ENCODE measurements at places on chromosomes 5 and 9. TPM values are rescaled to one million over a fixed set of nuclear protein-coding genes. Genes with fewer than 3 reads are reported as not detected.

Gene TNFSF8
- total RNA-seq, result 0.46 TPM

Gene WDR38
- not detected for total RNA-seq

Gene IL4
- total RNA-seq, result not detected

GRCh38 chr9:17165764-17166163 is 30.9 kb downstream of the CNTLN start:
- DNase-seq, result no peak

Gene ENHO
- 0.48 TPM for total RNA-seq

DNA sequence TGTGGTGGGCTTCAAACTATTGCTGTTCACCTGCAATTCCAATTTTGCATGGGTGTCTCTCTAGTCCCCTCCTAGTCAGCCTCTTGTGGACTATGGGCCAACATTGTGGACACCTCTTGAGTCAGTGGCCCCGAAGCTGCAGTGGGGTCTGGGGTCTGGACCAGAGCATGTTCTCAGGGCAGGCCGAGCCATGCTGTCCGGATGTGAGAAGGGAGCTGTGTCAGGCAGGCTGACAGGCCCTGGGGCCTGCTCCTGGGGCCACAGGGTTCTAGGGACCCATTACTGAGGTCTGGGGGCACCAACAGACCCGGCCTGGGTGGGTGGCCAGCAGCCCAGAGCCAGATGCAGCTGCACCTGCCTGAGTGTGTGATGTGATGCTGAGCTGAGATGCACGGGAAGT is 16.5 kb upstream of the IRX4 start:
- DNase-seq, result peak; percentile 6

DNA sequence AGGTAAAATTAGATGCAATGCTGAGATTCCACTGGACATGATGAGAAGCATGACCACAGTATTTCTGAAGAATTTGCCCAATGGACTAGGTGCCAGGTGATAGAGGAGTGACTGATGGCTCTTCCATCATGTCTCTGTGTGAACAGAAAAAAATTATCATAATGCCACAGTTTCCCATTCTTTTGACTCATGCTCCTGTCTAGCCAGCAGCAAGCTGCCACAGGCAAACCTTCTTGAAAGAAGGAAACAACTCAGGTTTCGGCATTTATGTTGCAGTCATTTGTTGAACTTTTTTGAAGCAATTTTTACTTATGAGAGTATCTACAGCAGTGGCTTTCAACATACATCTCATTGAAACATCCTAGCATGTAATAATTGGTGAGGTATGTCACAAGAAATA is 284.8 kb upstream of the CD180 start:
- no peak for DNase-seq

Gene LMNB1
- 2.6 TPM for total RNA-seq

GRCh38 chr5:13478831-13479465 is 465.5 kb downstream of the DNAH5 start:
- DNase-seq, result no peak

GRCh38 chr5:97627272-97627671 is 444.2 kb upstream of the RIOK2 start:
- no peak for DNase-seq

Gene CCNJL
- 6.8 TPM for total RNA-seq

DNA sequence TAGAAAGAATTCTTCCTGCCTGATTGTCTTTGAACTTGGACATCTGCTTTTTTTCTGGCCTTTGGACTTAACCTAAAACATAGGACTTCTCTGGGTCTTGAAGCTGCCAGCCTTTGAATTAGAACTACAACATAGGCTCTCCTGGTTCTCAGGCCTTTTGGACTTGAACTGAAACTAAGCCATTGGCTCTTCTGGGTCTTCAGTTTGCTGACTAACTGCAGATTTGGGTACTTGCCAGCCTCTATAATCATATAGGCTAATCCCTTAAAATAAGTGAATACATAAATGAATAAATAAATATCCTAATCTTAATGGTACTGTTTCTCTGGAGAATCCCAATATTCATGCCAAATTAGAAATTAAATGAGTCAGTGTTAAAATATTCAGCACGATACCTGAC is 473.4 kb upstream of the PAPPA start:
- DNase-seq, result no peak

- DNase-seq, result no peak
These were observed 3.4 kb downstream of the LRRC14B start for GRCh38 chr5:194603-195209.

Gene CYLC2
- total RNA-seq, result not detected

GRCh38 chr5:108266242-108266641 is 115.7 kb downstream of the FBXL17 start:
- no peak for DNase-seq

GRCh38 chr5:55657443-55657842 is 54.7 kb downstream of the SLC38A9 start:
- DNase-seq, result no peak

GRCh38 chr5:132096904-132097303 is 23.3 kb downstream of the CSF2 start:
- DNase-seq, result no peak

DNA sequence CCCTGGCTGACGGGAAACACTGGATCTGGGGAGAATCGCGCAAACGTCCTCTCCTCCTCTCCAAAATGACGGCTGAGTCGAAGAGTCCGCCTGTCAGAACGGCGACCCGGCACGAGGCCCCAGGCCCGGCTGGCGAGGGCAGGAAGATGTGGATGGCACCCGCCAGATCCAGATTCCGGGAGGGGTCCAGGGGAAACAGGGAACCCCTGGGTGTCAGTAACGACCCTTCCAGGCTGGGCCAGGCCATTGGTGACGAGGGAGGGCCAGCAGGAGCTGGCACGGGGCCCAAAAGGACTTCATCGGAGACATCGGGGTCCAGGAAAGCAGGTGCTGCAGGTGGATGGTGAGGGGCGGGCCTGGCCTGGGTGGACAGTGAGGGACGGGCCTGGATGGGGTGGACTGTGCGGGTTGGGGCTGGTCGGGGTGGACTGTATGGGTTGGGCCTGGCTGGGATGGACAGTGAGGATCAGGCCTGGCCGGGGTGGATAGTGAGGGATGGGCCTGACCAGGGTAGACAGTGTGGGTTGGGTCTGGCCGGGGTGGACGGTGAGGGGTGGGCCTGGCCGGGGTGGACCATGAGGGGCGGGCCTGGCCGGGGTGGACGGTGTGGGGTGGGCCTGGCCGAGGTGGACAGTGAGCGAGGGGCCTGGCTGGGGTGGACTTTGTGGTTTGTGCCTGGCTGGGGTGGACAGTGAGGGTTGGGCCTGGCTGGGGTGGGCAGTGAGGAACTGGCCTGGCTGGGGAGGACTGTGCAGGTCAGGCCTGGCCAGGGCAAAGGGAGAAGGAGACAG is 14.0 kb downstream of the SLC6A3 start:
- DNase-seq, result peak; percentile 6

DNA sequence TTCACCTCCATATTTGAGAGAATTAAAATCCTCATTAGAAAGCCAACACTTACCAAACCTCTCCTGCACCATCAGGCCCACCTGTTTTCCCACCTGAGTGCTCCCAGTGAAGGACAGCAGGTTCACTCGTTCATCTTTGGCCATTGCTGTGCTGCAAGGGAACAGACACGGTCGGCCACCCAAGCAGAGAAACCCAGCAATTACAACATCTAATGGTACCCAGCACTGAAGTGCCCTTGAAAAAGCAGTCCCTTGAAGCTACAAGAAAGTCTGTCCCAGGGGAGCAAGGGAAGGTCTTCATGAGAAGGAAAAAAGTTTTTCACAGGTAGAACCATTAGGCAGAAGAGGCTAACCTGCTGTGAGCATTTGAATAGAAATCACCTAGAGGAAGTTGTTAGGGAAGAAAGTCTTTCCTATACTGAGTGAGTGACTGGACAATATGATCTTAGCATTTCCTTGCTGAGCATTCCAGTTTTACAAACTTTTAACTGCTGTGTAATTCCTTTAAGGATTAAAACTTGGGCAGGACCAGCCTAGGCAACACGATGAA is 26.7 kb downstream of the ALDH7A1 start:
- no peak for DNase-seq

Gene PPP3R2
- total RNA-seq, result not detected

GRCh38 chr5:56432321-56432720 is 199.2 kb upstream of the ANKRD55 start:
- DNase-seq, result no peak

Gene SLC46A2
- not detected for total RNA-seq

Gene DIPK1B
- total RNA-seq, result 15.1 TPM

Gene INSYN2B
- 0.30 TPM for total RNA-seq

GRCh38 chr9:20012232-20012631 is 223.4 kb upstream of the SLC24A2 start:
- no peak for DNase-seq

Gene IFNK
- not detected for total RNA-seq

DNA sequence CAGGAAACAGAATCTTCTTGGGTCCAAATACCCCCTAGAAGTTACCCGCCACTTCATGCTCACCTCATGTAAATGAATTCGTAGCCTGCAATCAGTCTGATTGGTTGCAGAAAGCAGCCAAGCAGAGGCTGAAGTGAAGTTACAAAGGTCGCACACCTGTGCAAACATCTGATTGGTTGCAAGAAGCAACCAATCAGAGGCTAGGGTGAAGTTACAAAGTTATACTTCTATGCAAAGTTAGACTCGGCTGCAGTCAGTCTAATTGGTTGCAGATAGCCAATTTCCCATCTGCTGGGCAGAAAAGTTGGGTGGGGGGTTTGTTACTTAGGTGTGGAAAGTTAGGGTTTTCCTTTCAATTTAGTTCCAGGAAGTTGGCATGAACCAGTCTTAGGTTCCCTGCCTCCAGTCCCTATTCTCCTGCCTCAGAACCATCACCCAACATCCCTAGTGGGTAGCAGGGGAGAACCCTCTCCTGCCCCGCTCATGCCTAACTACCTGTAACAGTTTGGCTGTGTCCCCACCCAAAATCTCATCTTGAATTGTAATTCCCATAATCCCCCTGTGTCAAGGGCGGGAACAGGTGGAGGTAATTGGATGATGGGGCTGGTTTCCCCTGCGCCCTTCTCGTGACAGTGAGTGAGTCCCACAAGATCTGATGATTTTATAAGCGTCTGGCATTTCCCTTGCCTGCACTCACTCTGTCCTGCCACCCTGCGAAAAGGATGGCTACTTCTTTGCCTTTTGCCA is 1.2 kb upstream of the RUSC2 start:
- DNase-seq, result no peak

GRCh38 chr9:95605816-95606488 is 89.2 kb upstream of the PTCH1 start:
- no peak for DNase-seq

DNA sequence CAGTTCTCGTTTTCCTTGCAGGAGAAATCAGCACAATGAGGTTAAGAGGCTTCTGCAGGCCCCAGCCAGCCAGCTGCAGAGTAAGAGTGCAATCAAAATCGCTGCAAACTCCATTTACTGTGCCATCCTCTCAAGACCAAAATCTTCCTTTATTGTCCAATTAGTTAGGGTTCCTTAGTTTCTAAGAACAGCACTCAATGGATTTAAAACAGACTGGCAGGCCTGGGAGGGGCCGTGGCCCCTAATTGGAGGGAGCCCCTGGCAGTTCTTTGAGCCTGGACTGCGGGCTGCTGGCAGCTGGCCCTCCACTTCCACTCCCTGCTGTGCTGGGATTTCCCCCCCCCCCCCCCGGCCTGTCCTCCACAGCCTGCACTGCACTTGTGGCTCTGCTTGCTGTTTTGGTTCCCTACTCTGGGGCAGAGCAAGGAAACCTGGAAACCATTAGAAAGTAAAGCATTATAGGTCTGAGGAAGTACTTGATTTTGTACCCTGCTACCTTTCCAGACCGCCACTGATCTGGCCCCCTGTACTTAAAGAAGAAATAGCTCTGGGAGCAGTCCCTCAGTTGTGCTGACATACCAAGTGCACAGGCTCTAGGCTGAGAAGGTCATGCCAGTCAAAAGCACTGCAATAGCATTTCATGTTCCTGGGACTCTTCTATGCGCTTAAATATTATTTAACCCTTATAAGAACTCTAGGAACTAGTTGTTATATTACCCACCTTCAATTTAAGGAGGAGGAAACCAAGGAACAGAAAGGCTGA is 129.0 kb downstream of the APBA1 start:
- peak; percentile 42 for DNase-seq

Gene FAM221B
- total RNA-seq, result not detected

DNA sequence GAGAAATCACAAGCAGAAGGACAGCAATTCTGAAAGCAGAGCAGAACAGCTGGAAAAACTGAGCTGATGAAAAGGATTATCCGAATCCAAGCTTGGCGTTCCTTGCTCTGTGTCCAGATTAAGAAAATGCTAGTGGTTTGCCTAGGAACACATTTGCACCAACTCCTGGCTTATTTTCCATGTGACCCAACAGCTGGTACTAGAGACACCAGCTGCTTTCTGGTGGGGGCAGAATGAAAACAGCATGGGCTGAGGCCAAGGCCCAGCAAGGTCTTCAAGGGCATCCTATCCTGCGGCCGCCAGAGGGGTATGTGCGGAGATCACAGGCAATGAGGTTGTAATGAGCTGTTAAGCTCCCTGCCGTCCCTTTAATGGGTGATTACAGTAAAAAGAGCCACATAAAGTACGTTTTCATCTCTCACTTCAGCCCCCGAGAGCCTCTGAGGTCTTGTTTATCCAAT is 131.5 kb downstream of the DOCK8 start:
- DNase-seq, result no peak

DNA sequence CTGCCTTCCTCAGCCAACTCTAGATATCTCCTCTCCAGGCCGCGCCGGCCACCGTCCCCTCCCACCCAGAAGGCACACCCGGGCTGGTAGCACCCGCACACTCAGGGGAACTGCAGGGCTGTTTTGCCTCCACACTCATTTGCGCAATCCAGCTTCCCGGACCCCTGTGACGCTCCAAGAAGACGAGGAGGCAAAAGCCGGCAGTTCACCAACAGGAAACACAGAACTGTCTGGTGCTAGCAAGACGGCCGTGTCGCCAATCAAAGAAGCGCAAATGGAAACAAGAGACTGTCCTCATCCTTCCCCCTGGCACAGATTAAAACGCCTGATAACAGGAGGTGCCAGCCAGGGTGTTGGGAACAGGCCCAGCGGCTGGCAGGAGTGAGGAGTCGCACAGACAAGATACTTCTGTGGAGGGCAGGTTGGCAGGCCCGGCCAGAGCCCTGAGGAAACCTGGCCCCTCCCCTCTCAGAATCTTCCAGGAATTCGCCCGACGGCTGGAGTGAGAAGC is 7.8 kb downstream of the AGPAT2 start:
- DNase-seq, result no peak

Gene MLANA
- total RNA-seq, result not detected

Gene OR13C9
- total RNA-seq, result not detected

DNA sequence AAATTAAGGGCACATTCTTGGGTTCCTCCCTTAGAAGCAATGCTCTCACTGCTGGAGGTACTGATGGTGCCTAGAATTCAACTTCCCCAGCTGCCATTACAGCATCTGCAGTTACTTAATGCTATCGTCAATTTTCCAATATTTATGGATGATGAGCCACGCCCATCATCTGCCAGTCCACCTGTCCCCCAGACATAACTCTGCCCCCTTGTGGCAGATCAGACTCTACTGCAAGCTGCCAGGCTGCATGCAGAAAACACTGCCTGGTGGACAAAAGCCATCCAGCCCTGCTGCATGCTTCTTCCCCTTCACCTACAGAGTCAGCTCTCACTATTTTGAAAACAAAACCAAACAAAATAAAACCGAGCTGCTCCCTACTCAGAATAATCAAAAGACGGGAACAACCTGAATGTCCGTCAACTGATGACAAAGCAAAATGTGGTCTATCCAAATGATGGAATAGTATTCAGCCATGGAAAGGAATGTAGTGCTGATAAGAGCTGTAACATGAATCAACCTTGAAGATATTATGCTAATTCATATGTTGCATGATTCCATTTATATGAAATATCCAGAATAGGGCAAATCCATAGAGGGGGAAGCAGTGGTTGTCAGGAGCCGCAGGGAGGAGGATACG is 66.4 kb downstream of the RETREG1 start:
- no peak for DNase-seq

- DNase-seq, result no peak
These were observed 83.5 kb upstream of the PRR16 start for GRCh38 chr5:120380644-120381043.
